ENCODE measurements at places on chromosomes 16 and 17. TPM values are rescaled to one million over a fixed set of nuclear protein-coding genes. Genes with fewer than 3 reads are reported as not detected.
A peak's percentile ranks its signal among the peaks of the same experiment; 100 is the strongest.

GRCh38 chr17:45677770-45678169 is 106.3 kb upstream of the CRHR1 start:
- DNase-seq, result no peak

DNA sequence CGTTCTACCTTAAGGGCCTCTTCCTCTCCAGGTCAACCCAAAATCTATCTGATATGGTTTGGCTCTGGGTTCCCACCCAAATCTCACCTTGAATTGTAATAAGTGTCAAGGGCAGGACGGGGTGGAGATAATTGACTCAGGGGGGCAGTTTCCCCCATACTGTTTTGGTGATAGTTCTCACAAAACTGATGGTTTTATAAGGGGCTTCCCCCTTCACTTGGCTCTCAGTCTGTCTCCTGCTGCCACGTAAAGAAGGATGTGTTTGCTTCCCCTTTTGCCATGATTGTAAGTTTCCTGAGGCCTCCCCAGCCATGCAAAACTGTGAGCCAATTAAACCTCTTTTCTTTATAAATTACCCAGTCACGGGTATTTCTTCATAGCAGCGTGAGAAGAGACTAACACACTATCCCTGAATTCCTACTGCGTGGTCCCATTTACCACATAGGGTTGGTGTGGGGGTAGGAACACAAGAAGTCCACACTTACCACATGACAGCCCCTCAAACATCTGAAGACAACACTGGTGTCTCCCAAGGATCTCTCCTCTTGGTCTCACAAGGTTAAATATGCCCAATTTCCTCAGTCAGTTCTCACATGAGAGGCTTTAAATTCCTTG is 8.2 kb downstream of the COTL1 start:
- no peak for DNase-seq

Gene ZG16B
- not detected for total RNA-seq

GRCh38 chr16:11010575-11011221 is 66.3 kb downstream of the CLEC16A start:
- no peak for DNase-seq

Gene OR2C1
- total RNA-seq, result not detected

DNA sequence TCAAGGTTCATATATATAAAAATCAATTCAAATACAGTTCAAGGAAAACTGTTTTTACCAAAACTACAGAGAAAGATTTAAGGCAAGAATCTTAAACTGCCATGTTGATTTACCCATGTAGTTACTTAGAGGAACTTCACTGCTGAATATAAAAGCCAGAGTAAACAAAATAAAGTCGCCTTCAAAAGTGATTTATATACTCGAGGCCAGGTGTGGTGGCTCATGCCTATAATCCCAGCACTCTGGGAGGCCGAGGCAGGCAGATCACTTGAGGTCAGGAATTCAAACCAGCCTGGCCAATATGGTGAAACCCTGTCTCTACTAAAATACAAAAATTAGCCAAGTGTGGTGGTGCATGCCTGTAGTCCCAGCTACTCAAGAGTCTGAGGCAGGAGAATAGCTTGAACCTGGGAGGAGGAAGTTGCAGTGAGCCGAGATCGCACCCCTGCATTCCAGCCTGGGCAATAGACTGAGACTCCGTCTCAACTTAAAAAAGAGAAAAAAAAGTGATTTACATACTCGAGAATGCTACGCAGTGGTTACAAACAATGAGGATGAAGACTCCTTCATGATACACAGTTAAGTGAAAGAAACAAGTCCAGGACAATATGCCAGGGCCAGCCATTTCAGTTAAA is 54.1 kb upstream of the CNEP1R1 start:
- no peak for DNase-seq

DNA sequence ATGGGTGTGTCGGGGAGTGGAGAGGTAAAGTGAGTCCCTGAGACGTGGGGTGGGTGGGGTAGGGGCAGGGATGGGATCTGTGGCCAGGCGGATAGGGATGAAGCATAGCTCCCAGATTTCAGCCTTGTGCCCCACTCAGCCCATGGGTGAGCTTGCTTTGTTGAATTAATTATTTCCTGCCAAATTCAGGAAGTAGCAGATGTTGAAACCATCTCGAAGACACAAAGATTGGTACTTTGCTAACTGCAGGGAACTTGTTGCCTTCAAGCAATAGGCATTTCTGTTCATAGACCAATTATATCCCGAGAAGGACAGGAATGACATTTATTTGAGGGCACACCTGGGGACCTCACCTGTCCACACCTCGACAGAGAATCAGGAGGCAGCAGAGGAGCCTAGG is 11.0 kb upstream of the C16orf74 start:
- DNase-seq, result no peak

DNA sequence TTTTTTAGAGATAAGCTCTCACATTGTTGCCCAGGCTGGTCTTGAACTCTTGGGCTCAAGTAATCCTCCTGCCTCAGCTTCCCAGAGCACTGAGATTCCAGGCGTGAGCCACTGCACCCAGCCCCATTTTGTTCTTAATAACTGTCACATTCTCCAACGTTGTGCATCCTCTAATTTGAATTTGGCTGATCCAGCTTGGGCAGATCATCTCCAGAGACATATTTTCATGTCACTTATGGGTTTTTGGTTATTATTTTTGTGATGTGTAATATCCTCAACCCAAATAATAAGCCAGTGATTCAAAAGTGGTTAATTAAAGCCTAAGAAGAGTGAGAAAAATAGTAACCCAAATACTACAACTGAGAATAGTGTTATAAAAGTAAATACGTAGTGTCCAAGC is 16.2 kb upstream of the COL1A1 start:
- no peak for DNase-seq

Gene PRSS8
- total RNA-seq, result not detected

DNA sequence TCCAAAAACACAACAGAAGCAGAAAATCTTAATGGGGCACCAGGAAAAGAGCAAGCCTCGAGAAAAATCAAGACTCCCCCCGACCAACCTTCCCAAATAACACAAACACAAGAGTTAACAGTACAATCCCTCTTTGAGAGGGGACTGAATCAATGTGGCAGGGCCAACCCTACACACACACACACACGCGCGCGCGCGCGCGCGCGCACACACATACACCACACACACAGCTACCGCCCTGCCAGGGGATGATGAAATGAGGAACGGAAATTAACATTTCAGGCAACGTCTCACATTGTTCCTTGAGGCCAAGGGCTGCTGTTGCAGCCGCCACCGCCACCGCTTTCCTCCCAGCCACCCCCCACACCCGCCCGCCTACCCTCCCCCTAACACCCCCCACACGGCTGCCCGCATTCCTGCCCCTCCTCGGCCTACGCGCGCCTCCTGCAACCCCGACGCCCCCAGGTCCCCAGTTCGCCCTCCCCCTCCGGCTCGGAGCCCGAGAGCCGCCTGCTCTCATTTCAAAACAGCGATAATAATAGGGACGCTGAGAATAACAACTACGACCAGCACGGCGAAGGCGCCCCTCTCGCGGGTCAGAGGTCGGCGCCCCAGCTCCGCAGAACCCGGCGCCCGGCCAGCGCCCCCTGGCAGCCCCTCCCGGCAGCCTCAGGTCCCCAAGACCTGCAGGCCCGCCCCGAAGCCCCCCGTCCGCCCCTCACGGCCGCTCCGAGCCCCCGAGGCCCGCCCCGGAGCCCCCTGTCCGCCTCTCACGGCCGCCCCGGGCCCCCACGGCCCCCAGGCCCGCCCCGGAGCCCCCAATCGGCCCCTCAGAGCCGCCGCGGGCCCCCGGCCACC is 1.1 kb downstream of the ANKRD11 start:
- DNase-seq, result peak; percentile 76

GRCh38 chr17:41813152-41813680 is 412 bp downstream of the FKBP10 start:
- DNase-seq, result no peak

- no peak for DNase-seq
Observed at GRCh38 chr17:63398680-63399079, 47.4 kb downstream of the CYB561 start.

DNA sequence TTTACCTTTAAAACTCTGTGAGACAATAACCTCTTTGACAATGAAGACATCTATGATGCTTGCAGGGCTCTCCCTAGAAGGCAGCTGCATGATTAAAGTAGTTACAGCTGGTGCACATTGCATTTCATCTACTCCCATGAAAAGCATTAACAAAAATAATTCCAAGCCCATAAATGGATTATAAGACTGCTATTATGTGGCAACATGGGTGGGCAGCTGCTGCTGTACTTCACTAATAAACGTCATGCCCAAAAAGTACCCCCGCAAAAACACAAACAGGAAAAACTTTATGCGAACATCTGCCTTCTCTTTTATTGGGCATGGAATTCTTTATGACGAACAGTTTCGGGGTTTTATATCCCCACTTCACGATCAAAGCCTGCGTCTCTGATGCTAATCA is 224.9 kb downstream of the CA10 start:
- no peak for DNase-seq

Gene CLEC3A
- not detected for total RNA-seq

Gene CDRT15L2
- not detected for total RNA-seq

DNA sequence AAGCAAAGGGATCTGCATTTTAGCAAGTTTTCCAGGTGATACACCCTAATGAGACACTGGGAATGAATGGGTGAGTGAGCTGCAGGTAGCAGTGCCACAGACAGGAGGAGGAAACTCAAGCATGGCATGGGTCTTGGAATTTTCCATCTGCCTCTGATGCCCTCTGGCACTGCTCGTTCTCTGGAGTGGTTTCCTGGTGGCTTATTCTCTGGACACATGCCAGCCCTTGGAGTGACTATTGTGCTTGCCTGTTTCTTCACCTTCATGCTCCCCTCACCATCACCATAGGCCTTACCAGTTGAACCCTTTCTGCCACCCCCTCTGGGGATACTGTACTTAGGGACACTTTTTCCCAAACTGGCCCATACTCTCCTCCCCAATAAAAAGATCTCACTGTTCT is 1.6 kb downstream of the COASY start:
- DNase-seq, result no peak

DNA sequence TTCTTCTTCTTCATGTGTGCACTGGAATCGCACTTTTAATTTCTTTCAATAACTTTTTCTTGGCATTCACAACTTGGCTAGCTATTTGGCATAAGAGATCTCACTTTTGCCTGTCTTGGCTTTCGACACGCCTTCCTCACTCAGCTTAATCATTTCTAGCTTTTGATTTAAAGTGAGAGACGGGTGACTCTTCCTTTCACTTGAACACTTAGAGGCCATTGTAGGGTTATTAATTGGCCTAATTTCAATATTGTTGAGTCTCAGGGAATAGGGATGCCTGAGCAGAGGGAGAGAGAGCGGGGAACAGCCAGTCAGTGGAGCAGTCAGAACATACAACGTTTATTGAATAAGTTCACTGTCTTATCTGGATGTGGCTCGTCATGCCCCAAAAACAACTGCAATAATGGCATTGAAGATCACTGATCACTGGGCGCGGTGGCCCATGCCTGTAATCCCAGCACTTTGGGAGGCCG is 200.3 kb downstream of the SEC14L1 start:
- no peak for DNase-seq

DNA sequence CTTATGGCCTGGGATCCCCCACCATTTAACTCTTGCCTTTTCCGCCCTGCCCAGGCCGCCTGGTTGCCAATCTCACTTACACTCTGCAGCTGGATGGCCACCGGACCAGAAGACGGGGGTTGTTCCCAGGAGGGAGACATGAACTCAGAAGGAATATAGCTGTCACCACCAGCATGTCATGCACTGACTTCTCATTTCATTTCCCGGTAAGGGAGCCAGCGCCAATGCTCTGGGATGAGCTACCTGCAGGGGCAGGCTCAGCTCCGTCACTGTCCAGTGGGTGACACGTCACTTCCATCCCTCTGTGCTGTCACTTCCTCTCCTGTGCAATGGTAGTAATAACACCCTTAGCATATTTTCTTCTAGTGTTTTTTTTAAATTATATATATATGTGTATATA is 26.7 kb downstream of the ITGAL start:
- no peak for DNase-seq

DNA sequence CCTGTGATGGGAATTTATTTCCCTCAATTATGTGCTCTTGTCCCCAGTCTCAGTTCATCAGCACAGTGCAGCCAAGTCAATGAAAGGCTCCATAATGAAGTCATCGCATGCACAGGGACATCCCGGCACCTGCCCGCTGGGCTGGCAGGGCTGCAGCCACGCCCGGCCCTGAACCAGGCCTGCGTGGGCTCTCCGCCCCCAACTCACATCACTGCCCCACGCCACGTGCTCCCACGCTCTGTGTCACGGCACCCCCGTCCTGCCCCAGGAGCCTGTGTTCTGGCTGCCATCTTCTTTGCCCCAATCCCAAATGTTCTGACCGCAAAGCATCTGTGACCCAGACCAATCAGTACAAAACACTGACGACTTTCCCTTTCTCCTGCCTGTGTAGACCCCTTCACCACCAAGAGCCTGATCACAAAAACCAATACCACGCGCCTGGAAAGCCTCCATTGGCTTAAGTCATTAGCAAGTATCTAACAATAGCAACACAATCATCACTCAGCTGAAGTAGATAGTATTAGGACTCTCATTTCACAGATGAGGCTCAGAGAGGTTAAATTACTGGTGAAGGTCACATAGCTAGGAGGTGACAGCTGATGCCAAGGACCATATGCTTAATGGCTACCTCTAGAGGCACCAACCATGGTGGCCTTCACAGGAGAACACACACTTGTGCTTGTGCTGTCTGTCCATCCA is 202.5 kb downstream of the ZFHX3 start:
- no peak for DNase-seq

DNA sequence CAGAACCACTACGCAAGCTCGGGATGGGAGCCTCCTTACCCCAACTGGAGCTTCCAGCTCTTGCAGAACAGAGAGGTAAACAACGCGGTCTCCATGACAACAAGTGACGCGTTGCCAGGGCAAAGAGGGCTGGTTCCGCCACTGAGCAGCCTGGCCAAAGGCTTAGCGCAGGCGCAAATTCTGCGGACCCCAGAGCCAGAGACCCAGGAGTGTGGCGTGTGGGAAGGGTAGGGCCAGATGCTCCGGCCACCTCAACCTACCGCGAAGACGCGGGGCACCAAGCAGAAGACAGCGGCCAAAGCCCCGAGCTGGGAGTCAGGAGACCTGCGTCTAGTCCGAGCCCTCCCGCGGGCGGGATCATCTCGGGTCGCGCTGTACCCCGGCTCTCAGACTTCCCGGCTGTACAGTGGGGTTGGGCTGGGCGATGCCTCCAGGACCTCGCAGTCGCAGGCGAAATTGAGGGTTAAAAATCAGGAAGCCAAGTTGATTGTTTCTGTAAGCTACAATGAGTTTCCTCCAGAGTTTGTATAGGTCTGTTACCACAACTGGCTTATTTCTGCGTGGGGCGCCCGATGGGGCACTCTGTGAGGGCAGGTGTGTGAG is at the start of gene TEKT1:
TEKT1 (minus strand) TSS at position 69 of the 603 bp plus-strand sequence. CDS start 1,353 bp downstream, outside the sequence.
- DNase-seq, result peak; percentile 15

Measured in thoracic aorta (tissue), 2 donors.